ENCODE measurements at places on chromosomes 16 and 17.
A peak's percentile ranks its signal among the peaks of the same experiment; 100 is the strongest.

GRCh38 chr17:7048968-7049367, 5.1 kb upstream of the SLC16A11 start:
- DNase-seq = no peak

DNA sequence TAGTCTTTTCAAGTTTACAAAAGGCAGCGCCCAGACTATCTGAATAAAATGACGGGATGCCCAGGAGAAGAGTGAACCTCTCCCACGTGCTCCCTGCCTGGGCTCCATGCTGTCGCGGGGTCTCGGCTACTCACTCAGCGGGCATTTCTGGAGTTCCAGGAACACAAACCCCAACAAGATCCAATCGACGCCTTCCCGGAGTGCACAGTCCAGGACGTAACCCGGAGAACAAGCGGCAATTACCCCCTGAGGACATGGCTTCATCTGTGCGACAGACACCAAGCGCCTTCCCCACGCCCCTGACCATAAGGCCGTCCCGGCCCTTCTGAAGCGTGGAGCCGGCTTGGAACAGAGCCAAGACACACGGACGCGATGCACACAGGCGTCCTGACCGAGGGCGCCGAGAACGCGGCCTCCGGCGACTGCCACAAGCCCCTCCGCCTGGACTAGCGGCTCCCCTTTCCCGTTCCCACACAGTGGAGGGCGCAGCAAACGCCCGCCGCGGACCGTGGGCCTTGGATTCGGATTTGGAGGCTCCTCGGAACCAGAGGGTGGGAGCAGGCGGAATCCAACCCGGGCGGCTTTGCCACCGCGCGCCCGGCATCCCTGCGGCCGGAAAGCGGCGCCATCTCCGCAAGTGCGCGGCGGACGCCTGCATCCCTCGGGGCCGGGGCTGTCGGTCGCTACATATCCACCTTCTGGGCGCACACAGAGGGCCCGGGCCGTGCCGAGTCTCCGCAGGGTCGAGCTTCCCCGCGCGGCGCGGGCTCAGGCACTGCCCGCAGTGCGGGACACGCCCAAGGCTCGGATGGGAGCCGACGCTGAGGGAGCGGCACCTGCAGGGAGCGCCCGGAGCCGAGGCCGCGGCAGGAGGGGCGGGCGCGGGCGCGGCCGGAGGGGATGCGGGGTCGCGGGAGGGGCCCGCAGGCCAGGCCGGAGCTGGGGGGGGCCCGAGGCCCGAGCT, 725 bp downstream of the ABCA3 start:
- no peak for DNase-seq

GRCh38 chr16:69563605-69564580, 1.9 kb upstream of the NFAT5 start:
- peak; percentile 25 for DNase-seq

- DNase-seq = no peak
Observed at GRCh38 chr16:86882586-86883280, 304.4 kb downstream of the FOXL1 start.

DNA sequence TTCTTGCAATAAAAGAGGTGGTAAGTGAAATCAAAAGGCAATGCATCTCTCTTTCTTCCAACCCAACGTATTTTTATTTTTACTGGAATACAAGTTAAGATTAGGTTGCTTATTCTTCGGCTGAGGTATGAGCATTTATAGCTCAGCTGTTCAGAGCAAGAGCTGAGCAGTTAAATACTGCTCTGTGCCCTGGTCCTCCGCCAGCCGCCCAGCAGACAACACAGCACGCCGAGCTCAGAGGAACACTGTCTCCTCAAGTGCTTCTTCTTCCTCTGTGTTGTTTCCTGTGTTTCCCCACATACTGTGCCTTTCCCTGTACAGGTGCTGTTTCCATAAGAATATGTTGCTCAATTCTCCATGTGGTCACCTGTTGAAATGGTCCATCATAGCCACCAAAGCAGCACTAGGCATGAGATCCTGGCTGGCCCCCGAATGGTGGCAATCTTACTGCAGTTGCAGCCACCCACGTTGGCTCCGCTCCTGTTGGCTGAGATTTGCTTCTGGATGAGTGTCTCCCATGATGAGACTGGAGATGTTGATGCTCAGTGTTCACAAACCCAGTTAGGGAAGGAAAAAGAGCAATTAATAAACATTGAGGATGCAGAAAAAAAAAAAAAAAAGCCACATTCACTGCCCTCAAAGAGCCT, 515.3 kb downstream of the GRIN2A start:
- no peak for DNase-seq

GRCh38 chr17:6868582-6868981, 37.1 kb upstream of the TEKT1 start:
- DNase-seq = no peak

DNA sequence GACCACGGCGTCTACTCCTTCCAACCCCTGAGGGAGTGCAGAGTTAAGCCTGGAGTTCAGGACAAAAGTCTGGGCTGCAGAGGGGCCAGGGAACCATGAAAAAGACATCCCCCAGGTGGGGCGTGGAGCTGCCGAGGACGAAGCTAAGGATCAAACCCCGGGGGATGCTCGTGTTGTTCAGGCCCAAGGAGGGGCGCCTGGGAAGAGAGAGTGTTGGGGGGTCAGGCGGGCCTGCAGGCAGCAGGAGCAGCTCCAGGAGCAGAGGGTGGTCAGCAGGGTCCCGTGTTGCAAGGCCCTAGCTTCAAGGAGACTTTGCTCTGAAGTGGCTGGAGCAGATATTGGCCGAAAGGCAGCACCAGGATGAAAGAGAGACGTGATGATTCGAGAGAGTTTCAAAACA, 26.7 kb downstream of the NECAB2 start:
- DNase-seq = no peak

DNA sequence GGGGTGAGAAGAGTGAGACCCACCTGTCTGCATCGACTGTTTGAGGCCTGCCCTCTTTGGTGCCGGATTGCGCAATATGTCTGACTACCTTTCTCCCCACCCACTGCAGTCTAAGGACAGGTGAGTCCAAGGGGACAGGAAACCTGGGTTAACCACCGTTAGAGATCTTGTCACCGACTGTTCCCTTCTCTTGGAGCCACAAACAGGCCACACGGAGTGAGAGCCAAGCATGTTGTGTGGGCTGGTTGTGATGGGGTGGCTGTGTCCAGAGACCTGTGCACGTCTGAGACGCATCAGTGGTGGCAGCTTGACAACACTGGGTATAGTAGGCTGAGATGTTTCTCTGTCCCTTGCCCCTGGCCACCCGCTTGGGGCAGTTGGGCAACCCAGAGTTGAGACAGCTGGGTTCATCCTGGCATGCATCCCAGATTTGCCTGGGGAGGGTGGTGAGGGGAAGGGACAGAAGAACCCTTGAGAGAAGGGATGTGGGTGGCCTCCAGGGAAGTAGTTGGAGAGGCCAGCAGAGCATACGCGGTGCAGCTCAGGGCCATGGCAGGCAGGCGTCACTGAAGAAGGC, 21.4 kb downstream of the MPRIP start:
- DNase-seq = no peak

DNA sequence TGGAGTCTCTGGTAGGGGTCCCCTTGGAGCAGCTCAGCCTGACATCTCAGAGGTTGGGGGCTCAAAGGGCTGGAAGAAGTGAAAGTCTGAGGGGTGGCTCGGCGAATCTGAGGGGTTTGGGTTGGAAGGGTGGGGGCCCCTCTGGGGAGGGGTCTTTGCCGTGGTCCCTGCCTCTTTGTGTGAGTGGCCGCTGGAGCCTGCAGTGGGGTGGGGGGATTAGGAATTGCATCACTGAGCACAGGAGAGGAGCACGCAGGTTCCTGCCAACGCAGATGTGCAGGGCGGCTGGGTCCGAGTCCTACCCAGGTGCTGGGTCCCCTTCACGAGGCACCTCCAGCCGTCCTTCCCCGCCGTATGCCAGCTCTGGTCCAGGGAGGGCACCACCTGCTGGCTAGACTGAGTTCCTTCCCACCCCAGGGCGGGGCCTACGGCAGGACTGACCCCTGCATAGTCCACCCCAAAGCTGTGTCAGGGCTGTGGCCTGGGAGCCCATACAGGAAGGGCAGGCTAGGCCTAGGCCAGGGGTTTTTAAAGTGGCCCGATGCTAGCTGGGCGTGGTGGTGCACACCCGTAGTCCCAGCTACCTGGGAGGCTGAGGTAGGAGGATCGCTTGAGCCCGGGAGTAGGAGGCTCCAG, 9.9 kb downstream of the FMNL1 start:
- DNase-seq = no peak

- no peak for DNase-seq
Observed at GRCh38 chr17:7405350-7406234, 1.7 kb upstream of the TMEM256 start.

GRCh38 chr17:48021934-48022333, 15.7 kb downstream of the COPZ2 start:
- DNase-seq = no peak

- DNase-seq = no peak
Observed at GRCh38 chr17:52648995-52649394, 490.5 kb upstream of the CA10 start.

DNA sequence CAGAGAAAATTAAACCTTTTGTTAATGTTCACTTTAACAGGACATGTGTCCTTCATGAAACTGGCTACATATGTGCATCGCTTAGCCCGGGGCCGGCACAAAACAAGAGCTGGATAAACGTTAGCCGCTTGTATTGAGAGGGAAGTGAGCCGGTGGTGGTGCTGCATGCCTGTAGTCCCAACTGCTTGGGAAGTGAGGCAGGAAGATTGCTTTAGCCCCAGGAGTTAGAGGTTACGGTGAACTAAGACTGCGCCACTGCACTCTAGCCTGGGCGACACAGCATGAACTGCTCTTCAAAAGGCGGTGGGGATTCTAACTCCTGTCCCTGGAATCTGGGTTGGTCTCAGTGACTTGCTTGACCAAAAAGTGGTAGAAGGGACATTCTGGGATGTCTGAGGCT, 15.0 kb upstream of the SPHK1 start:
- DNase-seq = no peak

GRCh38 chr16:17469741-17470181, 999 bp downstream of the XYLT1 start:
- no peak for DNase-seq

DNA sequence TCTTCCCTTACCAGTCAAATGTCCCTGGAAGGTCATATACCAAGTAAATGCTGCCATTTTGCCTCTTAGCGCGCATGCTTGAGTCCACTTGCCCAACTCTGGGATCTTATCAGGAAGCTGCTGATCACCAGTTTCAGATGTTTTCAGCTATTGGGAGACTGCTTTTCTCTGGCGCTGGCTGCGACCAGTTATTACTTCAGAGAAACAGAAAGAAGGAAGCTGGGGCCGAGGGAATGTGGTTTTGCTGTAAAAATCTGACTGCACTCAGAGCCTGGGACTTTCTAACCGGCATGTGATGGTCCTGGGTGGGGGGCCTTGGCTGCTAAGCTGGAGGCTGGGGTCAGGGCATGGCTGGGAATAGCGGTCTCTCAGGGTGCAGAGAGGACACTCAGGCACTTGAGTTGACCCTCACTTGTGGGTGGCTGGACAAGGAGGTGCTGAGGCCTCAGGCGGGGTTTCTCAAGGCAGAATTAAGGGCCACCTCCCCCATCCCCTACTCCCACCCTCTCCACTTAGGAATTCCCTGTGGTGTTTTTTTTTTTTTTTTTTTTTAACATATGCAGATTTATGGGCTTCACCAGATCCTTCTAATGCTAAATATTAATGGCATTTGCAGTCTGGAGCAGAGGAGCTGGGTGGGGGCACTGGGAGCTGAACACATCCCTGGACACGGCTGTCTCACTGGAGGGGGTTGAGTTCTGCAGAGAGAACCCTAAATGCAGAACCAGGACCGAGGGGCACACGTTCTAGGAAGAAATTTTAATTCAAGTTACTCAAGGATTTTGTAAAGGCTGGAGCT, 145.8 kb downstream of the CYLD start:
- DNase-seq = no peak

GRCh38 chr17:44906763-44907728, 7.8 kb upstream of the EFTUD2 start:
- DNase-seq = no peak

DNA sequence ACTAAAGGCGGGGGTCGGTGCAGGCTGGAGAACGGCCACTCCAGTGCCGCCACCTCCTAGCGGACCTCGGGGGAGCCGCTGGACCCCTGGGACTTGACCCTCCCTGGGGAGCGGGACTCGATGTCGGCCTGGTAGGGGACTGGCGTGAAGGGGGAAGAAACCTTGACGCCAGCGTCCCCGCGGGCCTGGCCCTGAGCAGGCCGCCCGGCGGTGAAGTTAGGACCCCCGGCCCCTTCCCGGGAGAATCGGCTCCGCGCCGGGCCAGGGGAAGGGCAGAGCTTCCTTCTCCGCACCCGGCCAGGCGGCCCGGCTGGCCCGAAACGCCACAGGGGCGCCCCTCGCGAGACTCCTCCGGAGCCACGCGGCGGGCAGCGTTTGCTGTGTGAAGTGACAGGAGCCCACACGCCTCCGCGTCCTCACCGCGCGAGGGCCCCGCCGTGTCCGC, 389 bp downstream of the DUS1L start:
- no peak for DNase-seq

GRCh38 chr16:27505297-27506236, 44.1 kb downstream of the GTF3C1 start:
- DNase-seq = no peak

DNA sequence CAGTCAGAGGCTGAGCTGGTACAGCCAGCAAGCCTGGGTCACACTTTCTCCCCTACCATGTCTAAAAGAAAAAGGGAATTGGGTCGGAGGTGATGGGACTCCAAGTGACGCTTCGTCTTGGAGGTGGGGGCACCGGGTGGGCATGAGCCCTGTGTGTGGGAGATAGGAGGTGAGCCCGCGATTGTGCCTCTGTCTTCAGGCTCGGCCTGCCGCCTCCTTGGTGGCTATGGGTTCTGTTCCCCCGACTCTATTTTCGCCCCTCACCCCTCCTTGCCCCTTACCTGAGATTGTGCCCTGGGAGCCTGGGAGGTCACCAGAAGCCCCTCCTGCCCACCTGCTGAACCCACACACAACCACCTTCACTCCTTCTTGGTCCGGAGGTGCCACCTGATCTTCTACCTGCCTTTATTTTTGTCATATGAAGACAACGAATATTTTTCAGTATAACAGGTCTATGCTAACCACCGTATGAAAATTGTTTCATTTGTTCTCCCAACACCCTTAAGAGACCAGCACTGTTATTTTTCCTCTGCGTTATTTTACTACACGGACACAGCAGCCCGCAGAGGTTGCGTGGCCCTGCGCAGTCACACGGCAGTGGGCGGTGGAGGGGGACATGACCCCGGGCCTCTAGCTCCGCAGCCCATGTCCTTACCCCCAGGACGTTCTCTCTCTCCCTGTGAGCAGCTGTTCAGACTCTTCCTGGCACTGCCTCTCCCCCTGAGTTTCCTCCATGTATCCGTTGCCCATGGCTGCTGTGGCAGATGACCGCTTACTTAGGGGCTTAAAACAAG, 49.9 kb downstream of the ATP2C2 start:
- no peak for DNase-seq

GRCh38 chr17:76578376-76578775, 7.3 kb downstream of the ST6GALNAC2 start:
- no peak for DNase-seq

- DNase-seq = no peak
Observed at GRCh38 chr16:76222853-76223252, 54.3 kb upstream of the CNTNAP4 start.

DNA sequence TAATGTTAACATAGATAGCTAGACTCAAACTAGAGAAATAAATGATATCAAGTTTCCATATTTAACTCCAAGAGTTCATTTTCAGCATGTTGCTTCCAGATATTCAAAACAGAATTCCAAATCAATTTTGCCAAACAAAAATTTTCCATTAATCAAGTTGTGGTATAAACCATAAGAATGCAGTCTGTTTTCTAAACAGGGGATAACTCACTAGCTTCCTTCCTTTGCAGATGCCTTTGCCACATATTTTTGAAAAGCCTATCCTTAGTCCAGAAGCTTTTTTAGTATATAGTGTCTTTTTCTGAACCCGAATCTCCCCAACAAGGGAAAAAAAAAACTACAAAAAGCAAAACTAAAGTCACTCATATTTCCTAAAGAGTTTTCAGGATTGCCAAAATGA, 61.5 kb downstream of the HELZ start:
- DNase-seq = no peak

- no peak for DNase-seq
Observed at GRCh38 chr16:24834459-24835335, 11.1 kb upstream of the SLC5A11 start.

All from stimulated activated CD8-positive, alpha-beta memory T cell treated with anti-CD3 and anti-CD28 coated beads, Interleukin-7, amount 100 ng/mL, for 24 hours (primary cell).